ENCODE measurements at places on chromosomes 2 and 18.

DNA sequence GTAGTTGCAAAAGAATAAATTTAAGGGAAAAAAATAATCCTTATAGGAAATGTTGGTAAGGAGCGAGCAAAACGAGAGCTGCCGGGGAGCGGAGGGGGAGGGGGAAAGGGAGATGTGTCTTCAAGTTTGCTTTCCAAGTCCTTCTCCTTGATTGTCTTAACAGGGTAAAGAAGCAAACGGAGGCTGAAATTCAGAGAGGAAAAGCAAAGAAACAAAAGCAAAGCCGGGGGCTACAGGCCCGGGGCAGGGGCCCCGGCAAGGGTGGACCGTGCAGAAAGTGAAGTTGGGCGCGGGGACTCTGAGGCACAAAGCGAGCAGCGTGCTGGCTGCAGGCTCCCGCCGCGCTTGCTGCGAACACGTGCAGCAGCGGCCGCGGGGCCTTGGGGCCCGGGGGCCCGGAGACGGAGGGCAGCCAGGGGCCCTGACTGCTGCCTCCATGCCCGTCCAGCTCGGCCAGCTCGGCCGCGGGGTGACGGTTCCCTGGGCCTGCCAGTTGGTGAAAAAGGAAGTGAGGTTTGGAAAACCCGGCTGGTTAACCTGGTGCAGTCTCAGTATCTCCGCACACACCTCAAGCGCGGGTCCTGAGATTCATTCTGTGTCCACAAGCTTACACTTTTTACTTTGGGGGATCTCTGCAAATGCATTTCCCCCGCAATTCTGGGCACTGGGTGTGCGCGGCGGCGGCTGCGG, 4.1 kb downstream of the BCL11A start:
- no peak for DNase-seq

- no peak for DNase-seq
Observed at GRCh38 chr2:8803658-8804379, 33.6 kb downstream of the KIDINS220 start.

- no peak for DNase-seq
Observed at GRCh38 chr18:28208712-28209265, 31.9 kb upstream of the CDH2 start.

DNA sequence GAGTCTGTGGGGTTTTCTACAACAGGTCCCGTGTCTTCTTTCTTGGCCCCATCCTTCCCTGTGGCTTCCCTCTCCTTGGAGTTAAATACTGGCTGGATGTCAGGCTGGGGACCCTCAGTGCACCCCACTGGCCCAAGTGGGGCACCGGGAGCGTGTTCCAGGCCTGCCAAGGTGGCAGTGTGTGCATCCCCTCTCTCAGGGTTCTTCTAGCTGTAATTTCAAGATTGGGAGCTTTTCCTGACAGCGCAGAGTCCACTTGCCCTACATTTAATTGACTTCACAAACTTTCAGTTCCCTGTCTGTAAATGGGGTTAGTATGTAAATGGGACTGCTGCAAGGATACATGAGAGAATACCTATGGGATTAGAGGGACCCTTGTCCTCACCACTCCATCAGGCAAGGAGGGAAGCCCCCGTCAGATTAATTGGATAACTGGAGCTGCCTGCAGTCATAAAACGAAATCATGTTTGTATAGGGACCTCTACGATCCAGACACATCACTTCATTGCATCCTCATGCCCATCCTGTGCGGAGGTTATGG, 66.6 kb downstream of the IL1R2 start:
- no peak for DNase-seq

DNA sequence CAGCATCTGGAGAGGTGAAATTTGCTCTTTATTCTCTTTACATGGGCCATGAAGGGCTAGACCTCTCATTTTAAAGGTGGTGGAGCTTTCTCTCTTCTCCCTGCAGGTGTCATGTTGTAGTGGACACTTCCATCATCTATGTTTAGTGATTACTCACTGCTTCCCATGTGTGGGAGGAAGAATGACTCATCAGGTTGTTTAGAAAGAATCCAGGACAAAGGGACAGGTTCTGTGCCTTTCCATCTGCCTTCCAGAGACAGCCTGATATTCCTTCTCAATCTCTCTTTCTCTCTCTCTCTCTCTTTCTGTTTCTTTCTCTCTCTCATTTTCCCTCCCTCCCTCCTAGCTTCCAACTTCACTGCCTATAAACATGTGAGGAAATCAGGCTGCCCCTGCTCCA, 38.7 kb downstream of the SCG2 start:
- DNase-seq: no peak

GRCh38 chr2:218383892-218384519, 1.9 kb downstream of the SLC11A1 start:
- DNase-seq: no peak
